A172 (cell line): ENCODE measurements at places on chromosomes 5 and 9. TPM values are rescaled to one million over a fixed set of nuclear protein-coding genes. Genes with fewer than 3 reads are reported as not detected.

The CDH18 gene
- 1.4 and 5.3 TPM in 2 replicates for total RNA-seq

The CDX1 gene
- total RNA-seq: not detected in 2 replicates

The SLC4A9 gene
- total RNA-seq: not detected in 2 replicates

The PCDHGB2 gene
- total RNA-seq: 0.34 and 1.6 TPM in 2 replicates

The CORO2A gene
- 12.4 and 12.5 TPM in 2 replicates for total RNA-seq

The WNK2 gene
- total RNA-seq: not detected in 2 replicates

The ZBTB5 gene
- 8.9 and 9.7 TPM in 2 replicates for total RNA-seq

The ATG12 gene
- total RNA-seq: 134 and 164 TPM in 2 replicates

The ZMAT2 gene
- total RNA-seq: 91.8 and 100 TPM in 2 replicates

The QSOX2 gene
- 33.9 and 39.7 TPM in 2 replicates for total RNA-seq

The BAAT gene
- not detected in 2 replicates for total RNA-seq

The CARD6 gene
- total RNA-seq: 8.5 and 10.3 TPM in 2 replicates

The DMRT3 gene
- 0.24 TPM in 2 replicates for total RNA-seq

The GRXCR2 gene
- total RNA-seq: not detected in 2 replicates

The ZER1 gene
- 14.8 and 29.1 TPM in 2 replicates for total RNA-seq

The RIOK2 gene
- total RNA-seq: 24.8 and 27.2 TPM in 2 replicates

The IL7R gene
- total RNA-seq: 114 and 160 TPM in 2 replicates

The NDOR1 gene
- total RNA-seq: 23.8 and 25.5 TPM in 2 replicates

The SPOCK1 gene
- 4.5 and 6.5 TPM in 2 replicates for total RNA-seq

The IL17B gene
- total RNA-seq: not detected in 2 replicates

The BHMT gene
- total RNA-seq: not detected in 2 replicates

The TAF11L3 gene
- not detected in 2 replicates for total RNA-seq

The AQP7 gene
- 0.12 TPM in 1 of 2 replicates, not detected in the other for total RNA-seq
